ENCODE measurements at places on chromosomes 5 and 9. TPM values are rescaled to one million over a fixed set of nuclear protein-coding genes. Genes with fewer than 3 reads are reported as not detected.

DNA sequence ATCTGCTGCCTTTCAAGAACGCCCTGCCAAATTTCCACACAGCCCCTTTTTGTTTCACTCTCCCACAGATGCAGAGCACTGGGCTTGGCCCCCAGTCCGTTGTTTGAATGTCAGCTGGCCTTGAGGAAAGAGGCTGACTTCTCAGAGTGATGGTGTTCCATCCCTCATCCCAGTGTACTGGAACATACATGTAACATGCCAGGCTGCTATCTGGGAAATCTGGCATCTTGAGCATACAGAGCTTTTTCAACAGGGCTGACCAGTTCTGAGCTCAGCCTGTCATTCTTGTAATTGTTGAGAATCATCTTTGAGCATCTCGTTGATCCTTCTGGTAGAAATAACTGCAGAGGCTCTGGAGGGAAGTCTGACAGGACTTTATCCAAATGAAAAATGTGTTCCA is 2.8 kb downstream of the GALNT10 start:
- H3K27me3 ChIP-seq, result peaks cover 9% of the 10 kb centered on the region
- peaks cover 49% of the 10 kb centered on the region for H3K4me1 ChIP-seq
- no peak for DNase-seq
- H3K4me3 ChIP-seq, result no peak overlapping the region
- H3K27ac ChIP-seq, result no peak overlapping the region

Gene RETREG1
- total RNA-seq, result 21.9 TPM

- DNase-seq, result no peak
- H3K4me3 ChIP-seq, result no peak overlapping the region
- no peak overlapping the region for H3K27ac ChIP-seq
- no peaks in the 10 kb centered on the region for H3K27me3 ChIP-seq
Measured at GRCh38 chr5:1503241-1504068, 20.3 kb downstream of the LPCAT1 start.

GRCh38 chr5:56746553-56747339 is 68.6 kb upstream of the MAP3K1 start:
- DNase-seq, result no peak
- H3K4me3 ChIP-seq, result no peak overlapping the region
- peaks cover 3% of the 10 kb centered on the region for H3K4me1 ChIP-seq
- H3K27ac ChIP-seq, result no peak overlapping the region

Gene LCN15
- total RNA-seq, result not detected

DNA sequence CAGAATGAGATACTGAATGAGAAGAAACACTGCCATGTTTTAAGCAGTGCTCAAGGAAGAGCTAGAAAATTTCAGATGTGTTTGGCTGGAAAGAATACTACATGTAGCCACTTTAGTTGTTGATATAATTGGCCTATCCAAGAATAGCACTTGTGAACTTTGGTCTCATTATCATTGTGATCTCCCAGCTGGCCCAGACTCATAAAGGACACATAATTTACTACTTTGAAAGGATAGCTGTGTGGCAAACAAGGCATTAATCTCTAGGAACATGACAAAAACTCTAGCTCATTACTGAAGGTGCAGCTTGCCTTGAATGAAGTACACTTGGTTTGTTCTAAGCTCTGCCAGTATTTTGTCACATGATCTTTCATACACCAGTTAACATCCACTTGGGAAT is 356.3 kb downstream of the CSNK1G3 start:
- H3K27me3 ChIP-seq, result no peaks in the 10 kb centered on the region
- no peaks in the 10 kb centered on the region for H3K36me3 ChIP-seq
- no peak for DNase-seq
- no peak overlapping the region for H3K4me3 ChIP-seq

- H3K4me3 ChIP-seq, result no peak overlapping the region
- no peak for DNase-seq
- H3K4me1 ChIP-seq, result peaks cover 23% of the 10 kb centered on the region
- no peak overlapping the region for H3K27ac ChIP-seq
- peaks cover 20% of the 10 kb centered on the region for H3K36me3 ChIP-seq
Measured at GRCh38 chr5:54668096-54668495, 150.5 kb downstream of the SNX18 start.

Gene SV2C
- total RNA-seq, result 0.32 TPM

DNA sequence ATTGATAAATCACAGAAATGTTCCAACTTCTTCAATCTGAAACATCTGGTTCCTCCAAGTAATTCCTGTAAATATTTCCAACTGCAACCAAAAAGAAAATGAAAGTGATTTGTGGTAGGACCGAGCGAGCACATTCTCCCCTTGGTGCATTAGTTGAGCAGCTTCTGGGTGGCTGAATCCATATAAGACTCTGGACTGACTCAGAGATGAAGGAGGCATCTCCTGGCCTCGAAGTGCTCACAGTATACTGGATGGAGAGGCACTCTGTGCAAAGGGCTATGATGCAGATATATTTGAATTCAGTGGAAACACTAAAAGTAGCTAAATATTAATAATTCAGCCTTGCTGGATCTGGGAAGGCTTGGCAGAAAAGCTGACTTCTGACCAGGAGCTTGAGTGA is 265.0 kb downstream of the MARCHF11 start:
- no peak overlapping the region for H3K4me3 ChIP-seq
- no peaks in the 10 kb centered on the region for H3K27me3 ChIP-seq
- H3K36me3 ChIP-seq, result no peaks in the 10 kb centered on the region
- no peak overlapping the region for H3K27ac ChIP-seq

Gene FAM221B
- total RNA-seq, result not detected

GRCh38 chr9:74803376-74804017 is 84.2 kb downstream of the TRPM6 start:
- no peak overlapping the region for H3K27ac ChIP-seq
- H3K4me3 ChIP-seq, result no peak overlapping the region
- H3K36me3 ChIP-seq, result no peaks in the 10 kb centered on the region
- DNase-seq, result no peak

DNA sequence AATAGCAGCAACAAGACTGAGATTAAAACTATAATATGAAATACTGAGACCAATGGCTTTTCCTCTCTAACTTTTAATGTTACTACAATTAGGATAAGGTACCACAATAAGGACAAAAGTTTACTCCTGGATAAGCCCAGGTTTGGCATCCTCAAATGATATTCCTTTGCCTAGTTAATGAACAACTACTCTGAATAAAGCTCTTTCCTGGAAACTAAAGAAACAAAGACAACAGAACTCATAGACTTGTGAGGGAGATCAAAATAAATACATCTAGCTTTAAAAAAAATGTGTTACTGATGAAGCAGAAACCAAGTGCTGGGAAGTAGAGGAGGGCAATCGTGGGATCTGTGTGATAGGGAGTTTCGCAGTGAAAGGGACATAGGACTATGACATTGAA is 19.3 kb upstream of the RAPGEF6 start:
- H3K27me3 ChIP-seq, result no peaks in the 10 kb centered on the region
- no peak overlapping the region for H3K27ac ChIP-seq
- peaks cover 18% of the 10 kb centered on the region for H3K4me1 ChIP-seq
- H3K4me3 ChIP-seq, result no peak overlapping the region
- DNase-seq, result no peak

DNA sequence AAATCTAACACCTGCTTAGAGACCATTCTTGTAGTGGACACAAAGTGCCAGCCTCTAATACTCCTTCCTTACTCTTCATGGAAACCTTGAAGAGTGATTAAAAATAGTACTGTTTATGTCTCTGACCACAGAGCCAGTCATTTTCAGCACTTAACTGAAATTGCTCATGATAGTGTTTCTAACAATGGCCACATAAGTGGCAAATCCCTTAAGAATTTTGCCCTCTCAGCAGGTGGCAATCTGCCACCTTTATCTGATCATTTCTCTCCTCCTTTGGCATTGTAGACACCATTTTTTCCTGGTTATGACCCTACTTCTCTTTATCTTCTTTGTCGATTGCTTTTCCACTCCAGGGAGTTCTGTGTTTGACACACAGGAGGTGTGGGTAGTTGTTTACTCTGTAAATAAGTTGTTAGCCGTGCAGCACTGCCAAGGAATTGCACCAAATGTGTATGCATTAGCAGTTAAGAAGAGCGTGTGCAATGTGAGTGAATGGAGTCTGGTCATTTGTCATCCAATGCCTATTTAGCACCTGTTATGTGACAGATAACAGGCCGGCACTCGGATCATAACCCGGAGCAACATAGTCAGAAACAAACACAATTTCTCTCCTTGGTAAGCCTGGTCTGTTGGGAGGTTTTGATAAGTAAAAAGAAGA is 36.8 kb upstream of the STARD4 start:
- no peak overlapping the region for H3K4me3 ChIP-seq
- no peak overlapping the region for H3K27ac ChIP-seq
- H3K4me1 ChIP-seq, result peaks cover 34% of the 10 kb centered on the region
- no peak for DNase-seq
- peaks cover 4% of the 10 kb centered on the region for H3K27me3 ChIP-seq
- H3K36me3 ChIP-seq, result no peaks in the 10 kb centered on the region

DNA sequence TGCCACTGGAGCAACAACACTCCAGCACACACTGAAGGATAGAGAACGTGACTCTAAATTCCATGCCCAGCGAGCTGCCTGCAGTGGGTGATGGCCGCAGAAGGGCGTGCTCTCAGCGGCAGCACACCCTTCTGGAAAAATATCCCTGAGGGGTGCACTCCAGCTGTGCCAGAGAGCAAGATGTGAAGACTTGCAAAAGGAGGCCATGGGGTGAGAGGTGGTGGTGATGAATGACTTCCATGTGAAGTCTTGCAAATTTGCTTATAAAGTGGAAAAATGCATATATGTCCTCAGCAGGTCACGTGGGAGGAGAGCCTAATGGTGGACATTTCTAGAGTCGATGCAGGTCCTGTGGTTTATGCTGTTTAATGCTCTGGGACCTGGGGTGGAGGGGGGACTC is 39.8 kb upstream of the COL5A1 start:
- H3K27me3 ChIP-seq, result no peaks in the 10 kb centered on the region
- no peak overlapping the region for H3K4me3 ChIP-seq
- H3K36me3 ChIP-seq, result no peaks in the 10 kb centered on the region
- DNase-seq, result no peak
- H3K4me1 ChIP-seq, result no peaks in the 10 kb centered on the region

- no peak overlapping the region for H3K27ac ChIP-seq
- no peaks in the 10 kb centered on the region for H3K4me1 ChIP-seq
- H3K36me3 ChIP-seq, result no peaks in the 10 kb centered on the region
- H3K27me3 ChIP-seq, result no peaks in the 10 kb centered on the region
- DNase-seq, result no peak
Measured at GRCh38 chr5:101326766-101327165, 423.7 kb upstream of the ST8SIA4 start.

- peak overlapping the region; percentile 95 for H3K4me3 ChIP-seq
- peak overlapping the region; percentile 96 for H3K27ac ChIP-seq
Measured at GRCh38 chr5:134874831-134875655, 872 bp downstream of the TXNDC15 start.

Gene GMCL2
- total RNA-seq, result not detected

DNA sequence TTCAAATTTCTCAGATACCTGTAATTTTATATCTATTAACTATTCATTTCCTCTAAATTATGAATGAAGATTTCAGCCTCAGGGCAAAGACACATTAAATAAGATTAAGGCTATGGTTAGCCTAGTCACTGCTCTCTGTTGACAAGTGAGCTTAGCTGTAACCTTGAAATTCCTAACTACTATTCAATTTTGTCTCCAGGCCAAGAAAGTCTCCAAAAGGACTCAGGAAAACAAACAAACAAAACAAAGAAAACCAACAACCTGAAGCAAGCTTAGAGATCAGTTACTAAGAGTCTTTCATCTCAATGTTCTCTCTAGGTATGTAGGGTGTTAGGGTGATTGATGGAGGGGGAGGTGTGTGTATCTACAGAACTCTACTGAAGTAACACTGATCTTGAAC is 9.6 kb upstream of the CTNNAL1 start:
- H3K4me3 ChIP-seq, result no peak overlapping the region
- H3K27me3 ChIP-seq, result no peaks in the 10 kb centered on the region
- DNase-seq, result no peak
- H3K4me1 ChIP-seq, result no peaks in the 10 kb centered on the region
- H3K36me3 ChIP-seq, result peaks cover 36% of the 10 kb centered on the region

DNA sequence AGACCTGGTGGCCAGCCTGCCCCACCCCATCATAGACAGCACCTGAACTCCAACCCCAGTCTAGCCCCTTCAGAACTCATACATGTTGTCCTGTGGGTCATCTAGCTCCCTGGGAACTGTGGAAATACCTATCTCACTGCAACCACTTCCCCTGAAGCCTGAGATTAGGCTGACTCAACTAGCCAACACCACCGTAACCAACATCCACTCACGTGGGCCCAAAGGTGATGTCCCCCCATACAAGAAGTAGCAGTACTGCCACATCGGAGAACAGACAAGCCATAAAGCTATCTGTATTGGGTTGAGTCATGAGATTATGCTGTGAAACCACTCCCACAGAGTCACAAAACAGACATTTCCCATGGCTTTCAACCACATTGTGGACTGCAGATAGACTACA is 46.6 kb downstream of the OSMR start:
- H3K4me1 ChIP-seq, result no peaks in the 10 kb centered on the region
- no peak overlapping the region for H3K27ac ChIP-seq
- H3K27me3 ChIP-seq, result peaks cover 13% of the 10 kb centered on the region
- no peaks in the 10 kb centered on the region for H3K36me3 ChIP-seq
- no peak for DNase-seq

DNA sequence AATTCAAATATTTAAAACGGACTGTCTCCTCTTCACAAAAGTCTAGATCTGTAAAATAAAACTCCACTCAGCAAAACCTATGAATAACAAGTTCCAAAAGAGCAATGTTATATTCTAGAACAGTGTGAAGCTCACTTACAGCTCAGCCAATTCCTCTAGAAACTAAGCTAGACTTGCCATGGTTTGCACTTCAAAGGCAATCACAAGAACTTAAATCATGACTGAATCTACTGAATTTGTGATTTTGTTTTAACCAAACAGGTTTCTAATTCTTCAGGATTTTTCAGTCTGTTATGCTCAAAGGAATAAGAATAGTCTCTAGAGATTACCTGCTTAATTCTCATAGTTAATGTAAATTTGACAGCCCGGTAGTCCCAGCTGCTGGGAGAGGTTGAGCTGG is 1.4 kb upstream of the PKD2L2 start:
- H3K27me3 ChIP-seq, result no peaks in the 10 kb centered on the region
- peaks cover 5% of the 10 kb centered on the region for H3K36me3 ChIP-seq
- no peak overlapping the region for H3K4me3 ChIP-seq
- H3K27ac ChIP-seq, result no peak overlapping the region
- DNase-seq, result no peak
- H3K4me1 ChIP-seq, result peaks cover 17% of the 10 kb centered on the region

DNA sequence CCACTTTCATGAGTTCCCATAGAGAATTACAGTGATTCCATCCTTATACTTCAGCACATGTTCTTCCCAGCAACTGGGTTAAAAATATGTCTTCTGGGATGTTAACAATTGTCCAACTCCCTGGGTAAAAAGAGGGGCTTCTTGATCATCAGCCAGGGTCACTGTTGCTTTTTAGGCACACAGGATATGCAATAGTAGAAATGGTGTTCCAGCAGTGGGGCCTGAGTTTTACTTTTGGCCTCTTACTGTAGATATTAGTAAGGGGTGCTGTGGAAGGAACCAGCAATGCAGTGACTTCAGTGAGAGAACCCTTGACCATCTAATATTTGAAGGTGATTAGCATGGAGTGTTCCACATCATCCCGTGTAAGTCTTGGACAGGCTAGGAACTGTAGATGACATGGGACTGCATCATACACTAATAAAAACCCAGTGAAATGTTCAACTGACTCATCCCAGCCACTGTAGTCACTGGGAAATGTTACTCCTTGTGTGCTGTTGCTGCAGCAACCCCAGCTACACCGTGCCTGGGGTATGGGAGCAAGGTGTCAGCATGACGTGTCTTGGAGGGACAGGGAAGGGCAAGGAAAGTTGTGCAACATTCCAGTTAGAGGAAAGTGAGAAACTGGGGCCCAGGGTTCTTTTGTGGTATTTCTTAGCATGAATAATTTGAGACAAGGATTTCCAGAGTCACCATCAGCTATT is 610.9 kb downstream of the RAB3C start:
- H3K36me3 ChIP-seq, result no peaks in the 10 kb centered on the region
- DNase-seq, result no peak
- H3K4me1 ChIP-seq, result peaks cover 9% of the 10 kb centered on the region
- H3K4me3 ChIP-seq, result no peak overlapping the region
- peaks cover 9% of the 10 kb centered on the region for H3K27me3 ChIP-seq
- H3K27ac ChIP-seq, result no peak overlapping the region
